ENCODE measurements at places on chromosomes 11 and 22. TPM values are rescaled to one million over a fixed set of nuclear protein-coding genes. Genes with fewer than 3 reads are reported as not detected.

DNA sequence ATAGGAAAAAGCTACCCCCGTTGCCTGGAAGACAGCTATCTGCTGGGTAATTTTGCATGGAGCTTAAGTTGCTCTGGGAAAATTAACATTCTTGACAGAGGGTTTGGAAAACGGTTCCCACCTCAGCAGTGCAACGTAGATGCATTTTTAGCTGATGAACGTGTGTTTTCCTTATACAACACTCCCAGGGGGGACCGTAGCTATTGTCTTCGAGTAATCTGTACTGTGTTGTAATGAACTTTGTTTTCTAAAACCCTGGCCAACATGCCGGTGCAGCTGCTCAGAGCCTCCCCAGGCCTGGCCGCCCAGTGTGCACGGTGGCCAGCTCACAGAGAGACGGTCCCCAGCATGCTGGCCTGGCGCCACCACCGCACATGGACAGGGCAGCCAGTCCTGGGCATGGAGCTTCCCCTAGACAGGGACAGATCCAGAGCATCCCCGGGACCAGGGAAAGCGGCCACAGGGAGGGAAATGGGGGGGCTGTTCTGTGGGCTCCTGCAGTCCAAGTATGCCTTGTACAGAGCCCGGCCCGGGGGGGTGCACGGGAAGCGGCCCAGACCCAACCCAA is 2.2 kb downstream of the TNNT3 start:
- no peak for DNase-seq
- no peak overlapping the region for H3K4me3 ChIP-seq
- H3K27me3 ChIP-seq, result peaks cover 30% of the 10 kb centered on the region
- no peak overlapping the region for H3K27ac ChIP-seq
- no peaks in the 10 kb centered on the region for H3K4me1 ChIP-seq
- no peaks in the 10 kb centered on the region for H3K36me3 ChIP-seq

- no peaks in the 10 kb centered on the region for H3K4me1 ChIP-seq
- no peaks in the 10 kb centered on the region for H3K36me3 ChIP-seq
- no peaks in the 10 kb centered on the region for H3K27me3 ChIP-seq
- no peak overlapping the region for H3K27ac ChIP-seq
Measured at GRCh38 chr11:111063726-111064517, 181.6 kb upstream of the POU2AF2 start.

ABCG4 gene
- total RNA-seq, result not detected

DNA sequence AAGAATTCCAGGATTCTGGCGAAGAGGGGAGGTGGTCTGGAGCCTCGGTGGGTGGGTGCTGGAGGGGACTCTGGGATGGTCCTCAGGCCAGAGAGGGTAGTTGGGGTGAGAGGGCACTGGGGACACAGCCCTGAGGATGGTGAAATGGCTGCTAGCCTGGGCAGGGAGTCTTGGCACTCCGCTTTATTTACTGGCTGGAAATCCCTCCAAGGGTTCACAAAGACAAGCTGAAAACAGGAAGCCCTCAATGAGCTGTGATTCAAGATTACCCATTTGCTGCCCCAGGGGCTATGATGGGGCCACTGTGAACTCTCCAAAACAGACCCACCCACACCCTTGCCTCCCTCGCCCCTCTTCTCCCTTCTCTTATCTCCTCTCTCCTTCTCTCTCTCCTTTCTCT is 71.9 kb downstream of the FBXO7 start:
- H3K4me3 ChIP-seq, result no peak overlapping the region
- DNase-seq, result no peak
- H3K27me3 ChIP-seq, result no peaks in the 10 kb centered on the region
- no peaks in the 10 kb centered on the region for H3K36me3 ChIP-seq

DMC1 gene
- 0.28 TPM for total RNA-seq

- DNase-seq, result no peak
- H3K27ac ChIP-seq, result no peak overlapping the region
- H3K36me3 ChIP-seq, result no peaks in the 10 kb centered on the region
- H3K4me3 ChIP-seq, result no peak overlapping the region
- no peaks in the 10 kb centered on the region for H3K27me3 ChIP-seq
Measured at GRCh38 chr11:24828938-24829605, 332.2 kb downstream of the LUZP2 start.

API5 gene
- 59.0 TPM for total RNA-seq

GRCh38 chr11:64598106-64598796 is 7.2 kb downstream of the SLC22A12 start:
- H3K36me3 ChIP-seq, result no peaks in the 10 kb centered on the region
- H3K27me3 ChIP-seq, result peaks cover 8% of the 10 kb centered on the region
- no peaks in the 10 kb centered on the region for H3K4me1 ChIP-seq

DNA sequence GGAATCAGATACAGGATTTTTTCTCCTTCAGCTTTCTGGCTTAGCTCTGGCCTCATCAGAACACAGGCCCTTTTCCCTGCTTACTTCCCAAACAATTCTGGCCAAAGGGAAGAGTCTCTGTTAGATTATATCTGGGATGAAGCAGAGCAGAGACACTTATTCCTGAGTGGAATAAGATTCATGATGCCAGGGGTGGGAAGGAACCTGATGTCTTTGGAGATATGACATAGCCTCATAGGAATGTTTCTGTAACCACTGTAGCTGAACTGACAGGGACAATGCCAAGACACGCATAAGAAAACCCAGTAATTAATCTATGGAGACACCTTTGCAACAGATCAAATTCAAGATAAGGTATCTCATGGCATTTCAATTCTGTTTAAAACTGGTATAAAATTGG is 177.1 kb upstream of the RAG2 start:
- no peak overlapping the region for H3K27ac ChIP-seq
- no peaks in the 10 kb centered on the region for H3K27me3 ChIP-seq
- H3K4me1 ChIP-seq, result no peaks in the 10 kb centered on the region
- H3K36me3 ChIP-seq, result no peaks in the 10 kb centered on the region
- no peak for DNase-seq
- H3K4me3 ChIP-seq, result no peak overlapping the region

OR52N2 gene
- total RNA-seq, result not detected

DNA sequence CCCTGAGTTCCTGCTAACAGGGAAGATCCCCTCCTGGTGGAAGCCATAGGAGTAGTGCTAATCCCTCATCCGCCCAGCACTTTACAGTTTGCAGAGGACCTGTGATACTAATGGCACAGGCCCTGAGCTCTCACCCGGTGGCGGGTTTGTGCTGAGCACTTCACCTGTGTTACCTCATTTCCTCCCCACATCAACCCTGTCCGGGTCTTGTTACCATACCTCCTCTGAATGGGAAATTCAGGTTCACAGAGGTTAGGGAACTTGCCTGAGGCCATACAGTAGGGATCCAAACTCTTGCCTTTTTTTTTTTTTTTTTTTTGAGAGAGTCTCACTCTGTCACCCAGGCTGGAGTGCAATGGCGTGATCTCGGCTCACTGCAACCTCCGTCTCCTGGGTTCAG is 25.2 kb downstream of the CAPN1 start:
- no peak for DNase-seq
- H3K27ac ChIP-seq, result no peak overlapping the region
- peaks cover 28% of the 10 kb centered on the region for H3K36me3 ChIP-seq
- H3K4me1 ChIP-seq, result no peaks in the 10 kb centered on the region
- H3K27me3 ChIP-seq, result no peaks in the 10 kb centered on the region

CDC42EP2 gene
- total RNA-seq, result 2.5 TPM

- H3K4me1 ChIP-seq, result no peaks in the 10 kb centered on the region
- no peaks in the 10 kb centered on the region for H3K36me3 ChIP-seq
- no peak overlapping the region for H3K4me3 ChIP-seq
- H3K27me3 ChIP-seq, result peaks cover 8% of the 10 kb centered on the region
- no peak overlapping the region for H3K27ac ChIP-seq
Measured at GRCh38 chr22:44586999-44587736, 89.1 kb upstream of the RTL6 start.

DNA sequence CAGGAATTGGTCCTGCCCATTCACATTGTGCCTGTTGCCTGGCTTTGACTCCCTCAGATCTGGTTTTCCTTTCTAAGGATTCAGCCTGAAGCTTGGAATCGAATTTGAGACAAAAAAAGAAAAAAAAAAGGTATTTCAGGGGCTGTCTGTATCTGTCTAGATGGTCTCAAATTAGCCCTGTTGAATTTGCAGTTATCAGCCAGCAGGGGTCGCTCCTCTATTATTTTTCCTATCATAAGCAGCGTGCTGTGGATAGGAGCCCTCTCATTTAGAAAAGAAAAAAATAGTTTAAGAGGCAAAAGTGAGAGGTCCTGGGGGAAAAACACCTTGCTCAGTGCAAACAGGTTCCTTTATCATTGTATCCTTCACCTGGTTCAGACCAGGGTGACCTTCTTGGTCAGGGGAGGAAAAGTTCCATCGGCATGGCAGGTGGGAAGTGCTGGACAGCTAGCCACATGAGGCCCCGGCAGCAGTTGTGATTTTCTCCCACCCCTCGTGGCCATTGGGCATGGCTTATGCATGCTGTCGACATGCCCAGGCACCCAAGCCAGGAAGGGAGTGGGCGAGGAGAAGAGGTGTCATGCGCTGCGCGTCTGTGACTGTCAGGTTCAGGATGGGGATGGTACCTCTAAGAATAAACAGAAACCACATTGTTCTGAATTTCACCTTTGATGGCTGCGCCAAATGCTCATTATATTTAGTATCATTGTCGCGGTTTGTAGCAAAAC is 13.1 kb downstream of the OR5AK2 start:
- no peaks in the 10 kb centered on the region for H3K27me3 ChIP-seq
- no peaks in the 10 kb centered on the region for H3K4me1 ChIP-seq

GRCh38 chr11:12472401-12473005 is 95.1 kb downstream of the PARVA start:
- no peaks in the 10 kb centered on the region for H3K36me3 ChIP-seq
- no peaks in the 10 kb centered on the region for H3K27me3 ChIP-seq
- no peak for DNase-seq
- H3K4me1 ChIP-seq, result no peaks in the 10 kb centered on the region
- no peak overlapping the region for H3K4me3 ChIP-seq
- no peak overlapping the region for H3K27ac ChIP-seq

- no peak overlapping the region for H3K4me3 ChIP-seq
- no peak overlapping the region for H3K27ac ChIP-seq
- H3K36me3 ChIP-seq, result peaks cover 1% of the 10 kb centered on the region
- DNase-seq, result no peak
Measured at GRCh38 chr22:19081351-19081750, 40.9 kb downstream of the DGCR2 start.

MAPK8IP2 gene
- 2.1 TPM for total RNA-seq

GSTT2B gene
- 1.5 TPM for total RNA-seq

KCNQ1OT1 gene
- 18.9 TPM for total RNA-seq

GRCh38 chr11:81852896-81853295 is 880.8 kb downstream of the FAM181B start:
- H3K27me3 ChIP-seq, result no peaks in the 10 kb centered on the region
- H3K27ac ChIP-seq, result no peak overlapping the region
- H3K4me1 ChIP-seq, result no peaks in the 10 kb centered on the region
- no peak for DNase-seq
- H3K4me3 ChIP-seq, result no peak overlapping the region

GRCh38 chr11:118909619-118910308 is 16.0 kb downstream of the BCL9L start:
- peak overlapping the region; percentile 70 for H3K27ac ChIP-seq
- peak overlapping the region; percentile 52 for H3K4me3 ChIP-seq
- DNase-seq, result no peak
- no peaks in the 10 kb centered on the region for H3K36me3 ChIP-seq

- no peaks in the 10 kb centered on the region for H3K4me1 ChIP-seq
- H3K4me3 ChIP-seq, result no peak overlapping the region
- no peak for DNase-seq
- no peaks in the 10 kb centered on the region for H3K27me3 ChIP-seq
- H3K27ac ChIP-seq, result no peak overlapping the region
Measured at GRCh38 chr11:105705786-105706530, 96.1 kb downstream of the GRIA4 start.

GRCh38 chr22:36328635-36329253 is 59.0 kb downstream of the MYH9 start:
- H3K27me3 ChIP-seq, result no peaks in the 10 kb centered on the region
- no peak overlapping the region for H3K4me3 ChIP-seq
- peak overlapping the region; percentile 45 for H3K27ac ChIP-seq
- peaks cover 56% of the 10 kb centered on the region for H3K4me1 ChIP-seq
- no peak for DNase-seq

- no peaks in the 10 kb centered on the region for H3K36me3 ChIP-seq
- no peaks in the 10 kb centered on the region for H3K4me1 ChIP-seq
- H3K4me3 ChIP-seq, result no peak overlapping the region
- no peaks in the 10 kb centered on the region for H3K27me3 ChIP-seq
Measured at GRCh38 chr11:124776865-124777645, 15.0 kb upstream of the ESAM start.

DNA sequence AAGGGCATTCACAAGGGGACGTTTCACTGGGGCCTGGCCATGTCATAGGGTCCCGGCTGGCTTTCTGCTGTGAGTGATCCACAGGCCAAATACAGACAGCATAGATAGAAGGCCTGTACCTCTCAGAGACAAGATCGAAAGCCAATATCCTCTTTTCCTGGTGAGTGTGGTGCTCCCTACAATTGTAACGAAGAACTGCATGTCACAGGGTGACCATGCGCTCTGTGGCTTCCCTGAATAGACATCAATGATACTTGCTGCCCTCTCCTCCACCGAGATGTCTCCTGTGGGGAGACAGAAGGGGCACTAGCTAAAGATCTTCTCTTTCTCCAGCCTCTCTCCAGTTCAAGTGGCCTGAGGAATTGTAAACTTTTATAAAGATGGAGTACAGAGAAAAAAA is 226.1 kb upstream of the POU2AF2 start:
- H3K27me3 ChIP-seq, result no peaks in the 10 kb centered on the region
- DNase-seq, result no peak
- no peaks in the 10 kb centered on the region for H3K4me1 ChIP-seq
- no peak overlapping the region for H3K27ac ChIP-seq

- H3K4me3 ChIP-seq, result no peak overlapping the region
- no peaks in the 10 kb centered on the region for H3K36me3 ChIP-seq
- no peaks in the 10 kb centered on the region for H3K4me1 ChIP-seq
- H3K27me3 ChIP-seq, result no peaks in the 10 kb centered on the region
Measured at GRCh38 chr11:130737866-130738431, 178.3 kb downstream of the SNX19 start.

RTN3 gene
- total RNA-seq, result 25.3 TPM

SMTNL1 gene
- total RNA-seq, result not detected

GRCh38 chr11:94794287-94795168 is 26.4 kb downstream of the AMOTL1 start:
- no peaks in the 10 kb centered on the region for H3K4me1 ChIP-seq
- DNase-seq, result no peak
- 0 out of 3 replicates have a peak, but pooled peaks cover 3% of the 10 kb centered on the region for H3K27me3 ChIP-seq
- H3K36me3 ChIP-seq, result no peaks in the 10 kb centered on the region
- H3K27ac ChIP-seq, result no peak overlapping the region

DNA sequence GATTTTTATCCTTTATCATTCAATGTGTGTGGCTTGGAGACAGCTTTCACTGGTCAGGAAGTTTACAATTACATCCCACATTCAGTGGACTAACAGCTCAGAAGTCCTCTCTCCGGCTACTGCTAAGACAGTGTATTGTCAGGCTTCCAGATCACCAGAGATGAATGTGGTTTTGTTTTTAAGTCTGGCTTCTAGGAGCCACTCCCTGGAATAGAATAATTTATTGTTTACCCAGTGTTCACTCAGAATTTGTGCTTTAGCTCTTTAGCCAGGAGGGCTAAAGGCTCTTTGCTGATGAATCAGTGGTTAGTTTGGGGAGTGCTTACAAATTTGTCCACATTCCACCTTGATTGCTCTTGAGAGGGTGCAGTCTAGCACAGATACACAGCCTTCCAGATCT is 26.5 kb downstream of the TRIM77 start:
- H3K27me3 ChIP-seq, result no peaks in the 10 kb centered on the region
- DNase-seq, result no peak
- no peaks in the 10 kb centered on the region for H3K4me1 ChIP-seq
- H3K36me3 ChIP-seq, result no peaks in the 10 kb centered on the region

GRCh38 chr11:70314730-70315129 is 44.2 kb downstream of the PPFIA1 start:
- no peak for DNase-seq
- no peak overlapping the region for H3K27ac ChIP-seq
- H3K36me3 ChIP-seq, result peaks cover 24% of the 10 kb centered on the region
- no peak overlapping the region for H3K4me3 ChIP-seq
- peaks cover 18% of the 10 kb centered on the region for H3K4me1 ChIP-seq

Measured in HepG2 (cell line).